ENCODE measurements at places on chromosomes 5 and 9. TPM values are rescaled to one million over a fixed set of nuclear protein-coding genes. Genes with fewer than 3 reads are reported as not detected.

SPATA9 gene
- total RNA-seq = not detected

SAXO1 gene
- total RNA-seq = 0.12 TPM

WHRN gene
- 3.1 TPM for total RNA-seq

MCTP1 gene
- total RNA-seq = 40.7 TPM

IER5L gene
- total RNA-seq = 9.6 TPM

DNA sequence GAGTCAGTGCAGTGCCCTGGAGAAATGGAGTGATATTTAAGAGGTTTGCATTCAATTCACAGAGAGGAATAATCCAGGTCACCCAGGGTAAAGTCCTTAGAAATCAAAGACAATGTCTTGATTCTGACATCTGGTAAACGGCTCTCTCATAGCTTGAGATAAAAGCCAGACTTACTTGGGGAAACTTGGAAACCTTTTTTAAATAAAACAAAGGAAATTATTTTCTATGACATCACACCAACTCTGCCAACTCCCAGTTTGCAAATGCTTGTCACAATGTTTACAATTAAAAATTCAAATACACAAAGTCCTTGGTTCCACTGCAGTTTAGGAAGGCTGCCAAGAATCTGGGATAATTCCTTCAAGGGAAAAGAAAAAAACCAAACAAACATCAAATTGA, 255.1 kb upstream of the NREP start:
- no peak for DNase-seq
- no peaks in the 10 kb centered on the region for H3K27me3 ChIP-seq
- no peaks in the 10 kb centered on the region for H3K36me3 ChIP-seq
- no peak overlapping the region for H3K4me3 ChIP-seq

GRCh38 chr5:31939151-31939550, 235.0 kb downstream of the GOLPH3 start:
- no peak overlapping the region for H3K27ac ChIP-seq
- H3K36me3 ChIP-seq = no peaks in the 10 kb centered on the region
- no peak overlapping the region for H3K4me3 ChIP-seq
- no peaks in the 10 kb centered on the region for H3K27me3 ChIP-seq

- no peak overlapping the region for H3K4me3 ChIP-seq
- no peak overlapping the region for H3K27ac ChIP-seq
- no peak for DNase-seq
- H3K4me1 ChIP-seq = peaks cover 17% of the 10 kb centered on the region
- no peaks in the 10 kb centered on the region for H3K36me3 ChIP-seq
Observed at GRCh38 chr5:80071510-80072021, 36.4 kb downstream of the THBS4 start.

Data from upper lobe of right lung (tissue), 1 donor.